OCI-M1 (cell line): ENCODE measurements at places on chromosomes 5 and 9.

- no peak for DNase-seq
These were observed 114.4 kb downstream of the ANKRD18B start for GRCh38 chr9:33638391-33638915.

DNA sequence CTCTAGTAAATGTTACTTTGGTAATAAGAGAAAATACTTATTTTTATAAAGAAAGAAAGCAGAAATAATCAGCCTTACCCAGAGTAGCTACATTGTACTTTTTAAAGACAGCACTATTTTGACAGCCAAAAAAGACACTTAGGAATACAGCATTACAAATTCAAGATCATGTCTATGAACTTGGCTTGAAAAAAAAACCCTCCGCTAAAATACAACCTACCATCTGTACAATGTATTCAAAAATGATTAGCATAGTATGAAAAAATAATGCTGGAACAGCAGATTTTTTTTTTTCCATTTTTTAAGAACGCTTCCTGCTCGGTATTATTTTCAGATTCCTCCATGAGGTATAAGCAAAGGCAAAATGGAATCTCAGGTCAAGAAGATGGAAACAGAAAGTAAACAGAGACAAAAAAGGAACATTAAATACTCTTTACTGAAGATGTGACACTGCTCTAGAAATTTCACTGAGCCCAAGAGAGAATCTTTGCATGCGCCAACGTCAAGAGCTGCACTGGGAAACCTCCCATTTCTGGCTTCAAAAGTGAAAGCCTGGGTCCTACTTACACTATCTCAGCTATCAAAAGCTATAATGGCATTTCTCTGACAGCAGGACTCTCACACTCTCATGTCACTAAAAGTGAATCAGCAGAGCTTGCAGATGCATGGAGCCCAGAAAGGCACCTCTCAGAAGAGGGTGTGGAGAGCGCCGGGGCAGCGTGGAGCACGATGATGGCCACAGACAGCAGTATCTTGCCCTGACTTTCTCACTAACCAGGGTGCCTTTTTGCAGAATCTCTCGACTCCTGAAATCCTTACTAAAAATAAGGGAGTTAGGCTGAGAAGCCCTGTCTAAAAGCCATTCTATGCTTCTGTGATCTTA is 167.4 kb downstream of the ELAVL2 start:
- DNase-seq: peak; percentile 78

DNA sequence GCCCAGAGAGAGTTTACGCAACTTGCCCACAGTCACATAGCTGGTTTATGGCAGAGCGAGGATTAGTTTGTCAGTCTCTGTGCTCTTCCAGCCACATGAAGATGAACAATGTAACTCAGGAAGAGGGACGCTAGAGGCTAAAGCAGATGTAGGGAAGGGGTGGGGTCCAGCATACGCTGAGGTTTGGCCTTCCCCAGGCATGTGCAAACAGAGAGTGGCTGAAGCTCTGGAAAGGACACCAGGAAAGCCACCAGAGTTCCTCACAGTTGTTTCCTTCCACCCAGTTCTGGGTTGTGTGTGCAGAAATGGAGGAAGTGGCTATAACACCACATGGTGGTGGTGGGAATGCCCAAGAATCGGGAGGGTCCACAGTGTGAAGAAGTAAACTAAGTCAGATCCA is 60.0 kb downstream of the SNX18 start:
- no peak for DNase-seq

GRCh38 chr5:158485604-158486081 is 614.1 kb downstream of the EBF1 start:
- DNase-seq: no peak
